ENCODE measurements at places on chromosomes 5 and 9.

- no peak for DNase-seq
Observed at GRCh38 chr5:163189023-163189553, 248.3 kb upstream of the CCNG1 start.

DNA sequence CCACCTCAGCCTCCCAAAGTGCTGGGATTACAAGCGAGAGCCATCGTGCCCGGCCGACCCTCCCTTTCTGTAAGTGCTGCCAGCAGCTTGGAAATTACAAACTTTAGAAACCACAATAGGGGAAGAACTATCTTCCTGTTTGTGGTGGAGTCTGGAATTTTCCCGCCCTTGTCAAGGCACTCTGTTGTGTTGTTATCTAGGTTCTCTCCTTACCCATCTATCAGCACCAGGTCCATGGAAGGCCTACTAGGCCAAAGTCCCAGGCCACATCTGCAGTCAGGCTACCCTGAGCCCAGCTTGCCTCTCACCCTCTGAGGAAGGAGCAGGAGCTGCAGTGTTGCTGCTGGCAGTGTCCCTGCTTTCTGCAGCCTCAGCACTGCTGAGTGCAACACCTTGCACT lies 214.9 kb downstream of the MCTP1 start:
- no peak for DNase-seq

DNA sequence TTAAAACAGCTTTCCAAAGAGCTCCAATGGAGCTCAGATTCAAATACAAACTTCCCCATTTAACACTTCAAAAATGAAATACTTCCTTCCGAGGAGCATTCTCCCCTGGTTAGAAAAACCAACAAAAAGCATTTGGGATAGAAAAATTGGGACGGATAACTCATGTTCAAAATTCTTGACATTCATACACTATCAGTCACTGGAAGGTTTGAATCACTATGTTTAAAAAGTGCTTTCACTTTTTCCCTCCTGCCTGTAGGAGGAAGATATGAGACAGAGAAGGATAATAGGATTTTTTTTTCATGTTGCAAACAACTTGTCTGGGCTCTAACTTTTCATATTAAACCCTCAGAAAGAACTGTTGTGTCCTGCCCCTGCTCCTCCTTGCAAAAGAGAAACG lies 412.0 kb downstream of the ACTL7B start:
- no peak for DNase-seq

DNA sequence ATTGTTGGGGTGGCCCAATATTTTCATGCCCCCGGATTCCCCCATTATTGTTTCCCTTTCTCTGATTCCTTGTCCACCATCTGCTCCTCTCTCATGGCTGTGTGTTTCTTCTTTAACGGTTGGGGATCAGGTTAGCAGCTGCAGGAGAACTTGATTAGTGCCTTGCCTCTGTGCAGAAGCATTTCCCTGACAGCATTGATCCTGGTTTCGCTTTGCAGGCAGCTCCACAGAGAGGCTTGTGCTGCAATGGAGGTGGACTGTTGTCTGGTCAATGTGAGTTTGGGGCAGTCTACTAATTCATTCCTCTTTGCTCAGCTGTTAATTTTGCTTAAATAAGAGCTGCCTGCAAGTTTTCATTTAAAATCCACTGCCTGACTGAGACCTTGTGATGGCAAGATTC lies 32.5 kb upstream of the SSBP2 start:
- no peak for DNase-seq

GRCh38 chr5:143094087-143094521 lies 309.4 kb downstream of the NR3C1 start:
- no peak for DNase-seq

DNA sequence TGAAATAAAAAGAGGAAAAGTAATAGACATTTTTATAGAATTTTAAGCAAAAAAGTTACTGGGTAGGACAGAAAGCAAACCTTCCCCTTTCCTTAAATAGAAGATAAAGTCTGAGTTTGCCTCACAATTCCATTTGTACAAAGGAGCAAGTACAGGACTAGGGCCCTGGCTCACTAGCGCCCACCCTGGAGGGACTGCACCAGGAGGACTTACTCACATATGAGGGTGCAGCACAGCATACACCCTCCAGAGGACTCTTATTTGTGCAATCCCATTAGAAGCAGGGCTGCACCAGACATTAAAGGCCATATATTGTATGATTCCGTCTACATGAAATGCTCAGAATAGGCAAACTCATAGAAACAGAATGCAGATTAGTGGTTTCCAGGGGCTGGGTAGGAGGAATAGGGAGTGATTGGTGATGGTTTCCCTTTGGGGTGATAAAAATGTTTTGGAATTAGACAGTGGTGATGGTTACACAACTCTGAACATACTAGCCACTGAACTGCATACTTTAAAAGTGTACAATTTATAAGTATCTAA lies 4.5 kb downstream of the REEP5 start:
- no peak for DNase-seq

GRCh38 chr5:142717582-142718215 lies 31.8 kb upstream of the FGF1 start:
- DNase-seq: no peak

- DNase-seq: no peak
Observed at GRCh38 chr5:97778451-97778850, 595.4 kb upstream of the RIOK2 start.

DNA sequence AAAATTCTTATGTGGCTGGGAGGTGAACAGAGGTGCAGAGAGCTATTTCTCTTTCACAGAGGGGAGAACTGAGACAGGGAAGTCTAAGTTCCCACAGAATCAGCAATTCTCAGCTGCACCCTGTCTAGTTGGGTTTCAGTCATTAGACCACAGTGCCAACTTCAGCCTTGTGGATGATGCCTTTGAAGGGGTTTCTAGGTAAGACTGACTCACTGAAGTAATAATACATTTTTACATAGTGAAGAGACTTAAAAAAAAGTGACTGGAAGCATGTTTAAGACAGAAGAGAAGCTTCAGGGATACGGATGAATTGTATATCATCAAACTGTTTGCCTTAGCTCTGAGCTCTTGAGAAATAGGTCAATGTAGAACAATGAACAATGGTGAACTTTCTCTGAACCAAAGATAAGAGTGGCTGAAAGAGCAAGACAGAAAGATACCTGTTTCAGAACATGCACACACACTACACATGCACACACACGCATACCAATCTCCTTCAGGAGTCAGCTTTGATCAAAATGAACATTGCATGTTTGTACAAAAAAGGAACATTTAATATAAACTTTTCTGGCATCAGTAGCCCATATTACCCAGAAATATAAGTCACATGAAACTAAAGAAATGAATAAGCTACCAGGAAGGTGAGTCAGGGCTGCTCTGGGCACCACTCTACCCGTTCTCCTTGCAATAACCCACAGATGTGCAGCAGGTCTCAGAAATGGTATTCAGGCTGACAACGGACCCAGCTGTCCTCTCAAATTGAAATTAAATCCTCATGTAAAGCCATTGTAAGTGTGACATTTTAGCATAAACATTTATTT lies 12.6 kb upstream of the FYB1 start:
- DNase-seq: no peak

DNA sequence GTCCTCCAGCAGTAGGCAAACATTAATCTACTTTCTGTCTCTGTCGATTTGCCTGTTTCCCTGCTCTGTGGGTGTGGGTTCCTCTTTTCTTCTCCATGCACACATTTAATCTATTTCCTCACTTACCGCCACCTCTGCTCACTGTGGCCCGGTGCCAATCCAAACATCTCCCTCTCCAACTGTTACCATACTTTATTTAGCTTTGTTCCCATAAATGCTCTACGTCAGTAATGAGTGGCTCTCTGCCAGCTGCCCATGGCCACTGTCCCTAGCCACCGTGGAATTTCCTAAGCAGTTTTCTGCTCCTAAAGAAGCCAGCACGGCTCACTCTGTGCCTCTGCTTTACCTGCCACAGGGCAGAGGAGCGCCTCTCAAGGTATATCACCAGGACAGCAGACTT lies 19.5 kb upstream of the GOLPH3 start:
- DNase-seq: no peak

DNA sequence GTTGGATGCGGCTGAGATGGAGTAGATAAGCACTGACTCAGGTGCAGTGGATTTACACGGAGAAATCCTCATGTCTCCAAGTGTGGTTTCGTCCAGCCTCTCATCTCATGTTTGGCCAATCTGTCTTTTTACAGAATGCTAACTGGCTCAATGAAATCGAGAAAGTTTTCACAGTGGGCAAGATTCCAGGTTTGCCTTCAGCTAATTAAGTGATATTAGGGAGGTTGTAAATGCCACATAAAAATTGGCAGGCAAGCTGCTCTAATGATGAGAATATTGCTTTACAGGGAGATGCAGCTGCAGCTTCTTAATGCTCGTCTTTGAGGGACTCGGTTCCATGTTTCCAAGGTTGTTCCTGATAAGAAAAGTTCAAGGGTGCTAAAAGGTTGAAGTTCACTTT lies 23.7 kb downstream of the BARHL1 start:
- DNase-seq: no peak

- no peak for DNase-seq
Observed at GRCh38 chr5:53642061-53642460, 81.6 kb downstream of the NDUFS4 start.

DNA sequence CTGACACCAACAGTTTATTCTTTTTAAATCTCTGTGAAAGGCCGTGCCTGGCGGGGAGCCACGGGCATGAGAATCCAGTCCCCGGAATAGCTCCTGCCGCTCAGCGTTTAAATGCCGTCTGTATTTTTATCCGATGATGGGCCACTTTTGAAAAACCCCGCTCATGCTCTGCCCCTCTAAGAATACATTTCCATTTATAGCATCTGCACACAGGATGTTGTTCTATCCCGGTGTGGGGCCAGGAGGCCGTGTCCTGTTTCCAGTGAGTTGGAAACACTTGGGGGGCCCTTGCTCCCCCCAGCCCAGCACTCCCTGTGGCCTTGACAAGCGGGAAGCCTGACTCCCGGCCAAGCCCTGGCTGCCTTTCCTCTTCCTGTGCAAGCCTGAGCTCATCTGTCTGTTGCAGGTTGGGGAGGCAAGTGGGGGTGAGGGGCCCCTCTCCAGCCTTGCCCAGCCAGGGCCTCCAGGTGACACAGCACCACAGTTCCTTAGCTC lies 39.0 kb downstream of the ERGIC1 start:
- no peak for DNase-seq

- DNase-seq: no peak
Observed at GRCh38 chr5:140322751-140323731, 20.1 kb upstream of the PFDN1 start.

DNA sequence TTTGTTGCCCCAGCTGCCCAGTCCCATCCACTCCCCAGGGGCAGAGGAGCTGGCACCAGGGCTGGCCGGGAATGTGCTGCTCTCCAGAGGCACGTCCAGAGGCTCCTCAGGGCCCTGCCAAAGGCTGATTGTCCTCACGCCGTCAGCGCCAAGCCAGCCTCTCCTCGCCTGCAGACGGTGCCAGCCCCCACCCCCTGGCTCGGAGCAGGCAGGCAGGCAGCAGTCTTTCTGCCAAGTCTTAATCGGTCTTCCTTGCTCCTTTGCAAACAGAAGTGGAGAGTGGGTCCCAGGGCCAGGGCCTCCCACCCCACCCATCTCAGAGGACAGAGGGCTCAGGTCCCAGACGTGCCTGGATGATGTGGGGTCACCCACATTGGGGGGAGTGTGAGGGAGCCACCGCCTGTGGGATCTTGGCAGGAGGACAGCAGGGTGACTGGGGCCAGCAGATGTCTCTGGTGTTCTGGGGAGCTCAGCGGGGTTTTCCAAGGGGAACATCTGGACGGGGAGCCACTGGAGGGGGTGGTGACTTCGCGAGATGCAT lies 36.3 kb downstream of the FAM163B start:
- DNase-seq: no peak

DNA sequence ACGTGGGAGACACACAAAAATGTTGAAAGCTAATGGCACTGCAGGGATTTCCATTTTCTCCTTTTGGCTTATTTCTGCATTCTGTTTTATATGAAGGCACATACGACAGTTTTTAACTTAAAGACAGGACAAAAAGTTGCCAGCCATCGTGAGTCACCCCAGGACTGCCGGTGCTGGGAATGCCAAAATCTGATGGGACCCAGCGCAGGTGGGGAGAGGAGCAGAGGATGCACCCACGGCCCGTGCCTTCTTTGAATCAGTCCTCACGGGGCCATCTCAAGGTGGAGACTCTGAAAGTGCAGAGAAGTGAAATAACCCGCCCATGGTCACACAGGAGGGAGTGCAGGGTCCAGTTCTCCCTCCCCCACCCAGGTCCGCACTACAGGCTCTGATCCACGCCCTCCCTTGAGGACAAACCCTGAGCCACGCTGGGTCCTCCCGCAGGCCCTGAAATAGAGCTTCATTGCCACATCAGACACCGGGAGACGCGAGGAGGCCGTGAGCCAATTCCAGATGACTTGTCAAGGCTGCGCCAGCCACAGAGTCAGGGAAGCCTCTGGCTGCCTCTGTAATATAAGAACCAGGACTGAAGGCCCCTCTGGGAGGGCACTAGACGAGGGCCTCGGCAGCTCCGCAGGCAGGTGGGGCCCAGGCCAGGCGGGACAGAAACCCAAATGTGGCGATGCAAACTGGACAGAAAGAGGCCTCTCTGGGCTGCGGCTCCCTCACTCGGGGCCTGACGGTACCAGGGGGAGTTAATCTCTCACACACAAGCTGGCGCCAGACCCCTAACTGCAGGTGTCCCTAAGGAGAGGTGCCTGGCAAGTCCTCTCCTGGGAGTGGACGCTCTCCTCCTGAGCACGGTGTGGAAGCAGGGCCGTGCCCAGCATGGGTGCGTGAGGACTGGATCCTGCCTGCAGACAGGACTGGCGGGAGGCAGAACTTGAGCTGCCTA lies 22.9 kb downstream of the ADAMTS2 start:
- DNase-seq: no peak

- DNase-seq: no peak
Observed at GRCh38 chr9:98287384-98287783, 31.9 kb upstream of the TBC1D2 start.

DNA sequence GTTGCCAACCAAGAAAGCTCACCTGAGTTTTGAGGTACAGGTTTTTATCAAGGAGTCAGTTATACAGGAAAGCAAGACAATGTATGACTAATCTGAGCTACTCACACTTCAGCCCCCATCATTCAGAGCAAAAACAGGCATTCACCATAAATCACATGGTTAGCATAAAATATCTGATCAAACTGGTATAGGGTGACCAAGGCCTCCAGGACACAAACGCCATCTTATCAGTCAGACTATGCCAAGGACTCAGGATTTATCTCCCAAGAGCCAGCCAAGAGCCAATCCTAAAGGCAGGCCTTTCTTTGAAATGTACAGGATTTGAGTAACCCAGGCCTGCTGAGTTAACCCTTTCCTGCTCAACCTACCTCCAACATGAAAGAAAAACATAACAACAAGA lies 313.0 kb upstream of the NREP start:
- DNase-seq: no peak

DNA sequence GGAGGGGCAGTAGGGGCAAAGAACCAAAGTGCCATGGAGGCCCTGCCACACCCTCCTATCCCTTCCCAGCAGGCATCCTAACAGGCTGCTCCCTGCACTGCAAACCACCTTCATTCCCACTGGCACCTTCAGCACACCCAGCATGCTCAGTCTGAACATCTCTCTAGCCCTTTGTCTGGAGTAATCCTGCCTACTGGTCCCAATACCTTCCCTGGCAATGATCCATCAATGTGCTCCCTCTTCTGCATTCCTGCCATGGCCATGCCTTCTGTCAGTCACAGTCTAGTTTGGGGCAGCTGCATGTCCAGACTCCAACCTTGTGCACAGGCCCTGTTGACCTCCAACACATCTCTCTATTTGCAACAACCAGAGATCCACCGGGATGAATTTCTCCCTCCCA lies 4.9 kb downstream of the MACROH2A1 start:
- DNase-seq: no peak
